Skin of body (tissue), 3 donors: ENCODE measurements at places on chromosomes 13 and 19. TPM values are rescaled to one million over a fixed set of nuclear protein-coding genes. Genes with fewer than 3 reads are reported as not detected.

The POLD1 gene
- total RNA-seq: 16.0 TPM

The ZNF582 gene
- total RNA-seq: 2.6 TPM

DNA sequence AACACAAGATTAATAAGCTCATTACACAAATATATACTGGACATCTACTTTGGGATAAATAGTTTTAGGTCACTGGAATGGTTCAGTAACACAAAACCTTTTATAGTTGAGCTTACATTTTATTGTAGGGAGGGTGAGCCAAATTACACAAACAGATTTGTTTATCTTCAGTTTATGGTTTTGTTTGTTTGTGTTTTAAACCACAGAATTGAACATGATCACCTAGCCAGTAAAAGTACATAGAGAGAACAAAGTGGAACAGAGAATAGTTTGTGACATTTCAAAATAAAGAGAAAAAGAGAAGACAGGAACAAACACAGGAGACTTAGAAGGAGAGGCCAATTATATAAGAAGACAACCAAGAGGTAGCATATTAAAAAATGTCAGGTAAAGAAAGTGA is 1930.2 kb upstream of the PCDH20 start:
- DNase-seq: no peak

- no peak for DNase-seq
Observed at GRCh38 chr13:27264181-27264580, 6.4 kb upstream of the RASL11A start.

- DNase-seq: no peak
Observed at GRCh38 chr19:917323-918151, at the start of gene KISS1R. Gene KISS1R, plus strand, starts transcription at chr19:917333. Its CDS starts 170 bp downstream, at chr19:917503.

- DNase-seq: no peak
Observed at GRCh38 chr19:16457195-16457953, 14.4 kb downstream of the EPS15L1 start.

GRCh38 chr19:55579766-55580621 is 654 bp downstream of the ZNF579 start:
- DNase-seq: peak; percentile 24
